ENCODE measurements at places on chromosomes 1 and 21.

GRCh38 chr1:175399795-175400194 is 207.2 kb upstream of the KIAA0040 start:
- no peak for DNase-seq

- no peak for DNase-seq
Observed at GRCh38 chr1:204630132-204630905, 55.2 kb downstream of the LRRN2 start.

DNA sequence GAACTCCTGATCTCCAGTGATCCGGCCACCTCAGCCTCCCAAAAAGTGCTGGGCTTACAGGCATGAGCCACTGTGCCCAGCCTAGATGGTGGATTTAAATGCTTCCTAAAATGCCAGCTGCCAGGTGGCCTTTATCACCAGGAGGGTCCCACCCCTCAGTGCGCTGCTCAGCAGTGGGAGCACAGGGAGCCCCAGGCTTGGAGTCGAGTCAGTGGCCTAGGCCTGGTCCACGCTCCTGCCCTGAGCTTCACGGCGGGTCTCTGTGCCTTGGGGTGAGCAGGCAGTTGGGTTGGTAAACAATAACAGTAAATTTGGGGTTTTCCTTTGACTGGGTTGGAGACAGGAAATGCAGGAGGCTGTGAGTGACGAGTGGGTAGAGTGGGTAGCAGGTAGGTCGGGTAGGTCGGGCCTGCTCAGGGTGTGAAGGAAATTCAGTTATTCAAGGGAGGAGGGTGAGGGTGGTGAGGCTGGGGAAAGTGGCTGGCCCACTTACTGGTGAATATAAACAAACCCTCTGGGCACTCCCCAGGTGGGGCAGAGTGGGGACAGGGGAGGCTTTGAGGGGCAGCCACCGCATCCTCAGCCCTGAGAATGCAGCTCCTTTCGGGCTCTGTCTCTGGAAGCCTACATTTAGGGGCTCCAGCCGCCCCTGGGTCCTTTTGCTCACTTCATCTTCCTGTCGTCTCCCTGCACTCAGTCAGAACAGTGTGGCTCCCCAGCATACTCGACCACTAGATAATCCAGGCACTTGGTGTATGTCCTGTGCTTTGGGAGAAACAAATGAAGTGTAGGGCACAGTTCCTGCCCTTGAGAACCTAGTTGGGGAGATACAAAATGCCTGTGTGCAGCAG is 33.5 kb upstream of the IL19 start:
- no peak for DNase-seq

DNA sequence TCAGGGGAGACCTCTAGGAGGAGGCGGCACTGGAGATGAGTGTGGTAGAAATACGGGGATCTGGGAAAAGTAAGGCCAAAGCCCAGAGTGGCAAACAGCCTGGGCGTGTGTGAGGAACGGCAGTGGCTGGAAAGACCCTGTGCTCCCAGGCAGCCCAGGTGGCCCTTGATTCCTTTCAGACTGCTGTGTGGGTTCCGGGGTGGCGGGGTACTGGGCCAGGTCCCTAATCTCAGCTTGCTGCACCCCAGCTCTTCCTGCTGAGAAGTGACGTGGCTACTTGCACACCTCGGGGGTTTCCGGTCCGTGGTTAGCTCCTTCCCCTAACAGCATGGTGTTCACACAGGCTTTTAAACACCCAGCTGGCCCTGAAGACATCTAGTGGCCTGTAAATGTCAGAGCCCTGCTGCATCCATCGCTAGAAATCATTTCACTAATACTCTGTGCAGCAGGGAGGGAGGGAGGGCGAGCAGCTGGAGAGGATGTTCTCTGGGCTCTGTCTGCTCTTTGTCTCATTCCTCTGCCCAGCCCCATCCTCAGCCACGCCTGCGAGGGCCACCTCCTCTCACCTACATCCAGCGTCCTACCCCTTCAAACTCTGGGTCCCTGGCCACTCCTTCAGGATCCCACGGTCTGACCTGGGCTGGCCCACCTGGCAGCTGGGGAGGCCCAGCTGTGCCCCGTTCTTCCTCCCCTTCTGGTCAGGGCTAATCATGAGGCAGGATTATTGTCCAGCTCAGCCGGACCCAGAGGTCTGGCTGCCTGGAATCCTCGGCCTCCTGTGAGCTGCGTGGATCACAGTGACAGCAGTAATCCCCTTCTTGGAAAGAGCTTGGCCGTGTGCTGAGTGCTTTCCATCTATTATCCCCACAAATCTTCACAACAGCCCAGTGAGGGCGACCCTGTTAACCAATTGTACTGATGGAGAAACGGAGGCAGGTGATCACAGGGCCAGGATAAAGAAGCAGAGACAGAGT is 7.2 kb downstream of the ZDHHC18 start:
- DNase-seq: no peak

DNA sequence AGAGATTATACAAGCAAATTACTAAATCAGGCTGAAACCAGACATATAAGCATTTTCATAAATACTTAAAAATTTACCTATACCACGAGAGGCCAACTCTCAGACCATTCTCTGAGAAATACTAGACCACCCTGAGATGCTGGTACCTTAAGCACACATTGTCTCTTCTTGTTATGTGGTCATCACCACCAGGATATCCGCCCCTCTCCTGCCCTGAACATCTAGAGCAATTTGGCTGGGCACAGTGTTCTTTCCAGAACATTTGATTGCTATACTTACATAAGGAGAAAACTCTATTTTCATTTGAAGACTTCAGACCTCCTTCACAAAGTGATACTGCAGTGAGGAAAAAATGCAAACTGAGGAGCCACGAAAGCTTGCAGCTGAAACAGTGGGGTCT is 36.2 kb upstream of the DUSP10 start:
- DNase-seq: no peak

GRCh38 chr1:3738943-3739342 is 13.3 kb upstream of the CCDC27 start:
- DNase-seq: no peak

DNA sequence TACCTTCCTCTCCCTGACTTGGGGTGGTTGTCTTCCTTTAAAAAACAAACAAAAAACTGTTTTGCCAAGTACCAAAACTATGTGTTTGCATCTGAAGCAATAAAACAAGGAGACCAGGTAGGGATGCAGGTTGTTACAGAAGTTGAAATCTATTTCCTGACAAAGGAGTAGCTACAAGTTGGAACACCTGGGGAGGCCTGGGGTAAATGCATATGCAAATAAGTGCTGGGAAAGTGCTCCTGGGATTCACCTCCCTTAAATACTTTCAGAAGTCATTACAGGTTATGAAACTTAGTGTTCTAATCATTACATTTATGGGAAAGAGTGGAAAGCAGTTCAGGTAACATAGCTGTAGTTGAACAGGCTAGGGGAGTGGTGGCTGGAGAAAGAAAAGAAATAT is 1.9 kb upstream of the TSNAX start:
- no peak for DNase-seq

DNA sequence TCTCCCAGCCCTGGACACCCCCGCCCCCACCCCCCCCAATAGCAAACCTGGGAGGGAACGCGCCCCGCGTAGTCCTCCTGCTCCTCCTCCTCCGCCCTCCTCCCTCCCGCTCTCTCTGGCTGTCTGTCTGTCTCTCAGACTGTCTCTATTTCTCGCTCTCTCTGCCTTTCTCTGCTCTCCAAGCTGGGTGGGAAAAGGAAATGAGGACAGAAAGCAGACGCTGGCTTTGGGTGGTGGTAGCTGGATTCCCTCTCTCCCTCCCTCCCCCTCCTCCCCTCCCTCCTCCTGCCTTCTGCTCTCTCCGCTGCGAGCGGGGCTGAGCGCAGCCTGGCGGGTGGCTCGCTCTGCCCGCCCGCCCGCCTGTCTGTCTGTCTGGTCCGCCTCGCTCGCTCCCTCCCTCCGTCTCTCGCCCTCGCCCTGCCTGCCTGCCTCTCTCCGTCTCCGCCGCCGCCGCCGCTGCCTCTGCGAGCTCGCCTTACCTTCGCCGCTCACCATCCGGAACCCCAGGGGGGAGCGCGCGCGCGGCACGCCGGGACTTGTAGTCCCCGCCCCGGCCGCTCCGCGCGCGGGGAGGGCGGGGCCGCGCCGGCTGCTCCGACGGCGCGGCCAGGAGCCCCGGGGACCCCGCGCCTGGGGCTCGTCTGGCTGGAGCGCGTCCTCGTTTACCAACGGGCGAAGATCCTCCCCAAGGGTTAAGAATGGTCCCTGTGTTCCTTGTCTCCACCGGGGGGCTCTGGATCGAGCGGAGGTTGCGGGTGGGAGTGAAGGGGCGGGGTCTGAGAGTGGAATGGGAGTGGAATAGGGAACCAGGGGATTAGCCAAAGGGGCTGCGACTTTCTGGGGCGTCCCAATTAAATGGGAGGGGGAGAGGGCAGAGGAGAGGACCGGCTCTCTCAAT is at the start of gene AHDC1:
TSS of gene AHDC1 (minus strand) at position 464 of the 898 bp plus-strand sequence. CDS start 52,029 bp downstream, outside the sequence.
- peak; percentile 79 for DNase-seq

DNA sequence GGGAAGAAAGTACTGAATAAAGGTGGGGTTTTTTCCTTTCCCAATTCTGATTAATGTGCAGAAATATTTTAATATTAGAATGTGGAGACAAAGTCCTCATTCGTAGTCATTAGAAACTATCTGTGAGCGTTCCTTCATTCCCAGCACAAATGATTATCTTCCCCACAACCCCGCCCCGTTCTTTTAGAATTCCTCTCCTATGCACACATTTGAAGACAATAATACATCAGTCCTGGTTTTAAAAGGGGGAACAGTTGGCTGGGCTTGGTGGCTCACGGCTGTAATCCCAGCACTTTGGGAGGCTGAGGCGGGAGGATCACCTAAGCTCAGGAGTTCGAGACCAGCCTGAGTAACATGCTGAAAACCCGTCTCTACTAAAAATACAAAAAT is 876 bp downstream of the ALDH9A1 start:
- DNase-seq: no peak

DNA sequence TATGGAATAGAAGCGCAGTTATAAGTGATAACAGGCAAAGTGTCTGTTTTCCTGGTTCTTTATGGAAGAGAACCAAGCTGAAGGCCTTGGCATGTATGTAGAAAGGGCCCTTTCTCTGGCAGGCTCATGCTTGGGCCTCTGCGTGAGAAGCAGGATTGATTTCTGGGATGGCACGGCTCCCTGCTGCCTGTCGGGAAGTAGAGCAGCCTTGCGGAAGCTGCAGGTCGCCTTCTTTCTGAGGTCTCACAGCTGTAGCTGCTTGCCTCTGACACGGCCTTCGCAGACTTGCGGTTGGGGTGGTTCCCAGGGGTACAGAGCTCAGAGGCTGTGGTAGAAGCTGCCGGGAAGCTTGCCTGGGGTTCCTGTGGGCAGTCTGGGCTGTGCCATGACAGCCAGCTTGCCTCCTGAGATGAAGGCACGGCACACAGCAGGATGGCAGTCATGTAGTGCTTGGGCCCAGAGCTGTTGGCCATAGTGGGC is 39.4 kb downstream of the TRAPPC10 start:
- DNase-seq: no peak

DNA sequence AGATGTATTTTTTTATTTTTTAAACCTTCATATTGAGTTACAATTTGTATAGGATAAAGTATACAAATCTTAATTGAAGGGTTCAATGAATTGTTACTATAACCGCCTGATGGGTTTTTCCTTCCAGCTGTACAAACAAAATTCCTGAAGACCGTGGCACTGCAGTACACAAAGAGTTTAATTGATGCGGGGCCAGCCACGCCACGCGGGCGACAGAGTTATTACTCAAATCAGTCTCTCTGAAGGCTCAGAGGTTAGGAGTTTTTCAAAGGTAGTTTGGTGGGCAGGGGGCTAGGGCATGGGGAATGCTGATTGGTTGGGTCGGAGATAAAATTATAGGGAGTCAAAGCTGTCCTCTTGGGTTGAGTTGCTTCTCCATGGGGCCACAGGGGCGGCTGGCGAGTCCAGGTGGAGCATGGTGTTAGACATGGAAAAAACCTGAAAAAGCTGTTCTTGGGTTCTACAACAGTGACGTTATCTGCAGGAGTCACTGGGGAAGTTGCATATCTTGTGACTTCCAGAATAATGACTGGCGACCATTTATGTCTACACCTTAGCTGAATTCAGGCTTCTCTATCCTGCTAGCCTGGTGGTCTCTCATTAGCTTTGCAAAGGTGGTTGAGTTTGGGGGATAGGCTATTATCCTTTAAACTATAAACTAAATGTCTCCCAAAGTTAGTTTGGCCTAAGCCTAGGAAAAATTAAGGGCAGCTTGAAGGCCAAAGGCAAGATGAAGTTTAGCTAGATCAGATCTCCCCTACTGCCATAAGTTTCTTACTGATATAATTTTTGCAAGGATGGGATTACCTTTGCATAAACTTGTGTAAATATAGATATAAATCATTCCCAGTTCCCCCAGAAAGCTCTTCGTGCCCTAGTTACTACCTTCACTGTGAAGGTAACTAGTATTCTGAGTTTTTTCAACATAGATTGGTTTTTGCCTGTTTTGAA is 13.0 kb upstream of the TMEM9 start:
- DNase-seq: no peak

DNA sequence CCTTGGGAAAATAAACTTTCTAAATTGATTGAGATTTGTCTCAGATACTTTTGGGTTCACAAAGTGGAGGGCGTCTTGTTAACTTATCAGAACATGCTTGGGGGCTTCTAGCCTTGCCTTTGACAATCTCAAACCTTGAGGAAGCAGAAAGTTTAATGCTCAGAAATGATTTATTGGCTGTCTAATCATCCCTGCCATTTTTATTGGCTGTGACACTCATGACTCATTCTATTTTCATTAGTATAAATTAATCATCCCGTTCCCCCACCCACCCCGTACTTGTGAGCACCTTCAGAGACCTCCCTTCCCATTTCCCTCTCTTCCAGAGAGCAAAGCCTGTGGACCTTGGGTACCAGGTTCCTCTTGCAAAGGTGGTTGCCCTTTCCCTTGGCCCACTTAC is 87.1 kb downstream of the FGGY start:
- DNase-seq: no peak

DNA sequence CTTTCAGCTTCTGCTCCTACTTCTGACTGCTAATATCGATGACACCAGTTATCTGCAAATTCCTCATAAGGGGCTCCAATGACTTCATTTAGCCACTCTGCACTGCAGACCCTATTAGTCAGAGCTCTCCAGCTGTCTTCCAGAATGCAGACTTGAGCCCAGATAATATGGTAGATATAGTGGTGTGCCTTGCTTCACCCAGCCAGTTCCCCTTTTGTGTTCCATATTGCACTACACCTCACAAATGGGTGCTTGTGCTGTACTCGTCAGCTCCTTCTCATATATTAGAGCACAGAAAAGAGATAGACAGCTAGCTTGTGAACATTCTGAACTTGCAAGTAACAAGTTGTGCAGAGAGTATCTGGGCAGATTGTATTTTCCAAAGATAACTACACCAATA is 23.7 kb upstream of the COG2 start:
- no peak for DNase-seq

DNA sequence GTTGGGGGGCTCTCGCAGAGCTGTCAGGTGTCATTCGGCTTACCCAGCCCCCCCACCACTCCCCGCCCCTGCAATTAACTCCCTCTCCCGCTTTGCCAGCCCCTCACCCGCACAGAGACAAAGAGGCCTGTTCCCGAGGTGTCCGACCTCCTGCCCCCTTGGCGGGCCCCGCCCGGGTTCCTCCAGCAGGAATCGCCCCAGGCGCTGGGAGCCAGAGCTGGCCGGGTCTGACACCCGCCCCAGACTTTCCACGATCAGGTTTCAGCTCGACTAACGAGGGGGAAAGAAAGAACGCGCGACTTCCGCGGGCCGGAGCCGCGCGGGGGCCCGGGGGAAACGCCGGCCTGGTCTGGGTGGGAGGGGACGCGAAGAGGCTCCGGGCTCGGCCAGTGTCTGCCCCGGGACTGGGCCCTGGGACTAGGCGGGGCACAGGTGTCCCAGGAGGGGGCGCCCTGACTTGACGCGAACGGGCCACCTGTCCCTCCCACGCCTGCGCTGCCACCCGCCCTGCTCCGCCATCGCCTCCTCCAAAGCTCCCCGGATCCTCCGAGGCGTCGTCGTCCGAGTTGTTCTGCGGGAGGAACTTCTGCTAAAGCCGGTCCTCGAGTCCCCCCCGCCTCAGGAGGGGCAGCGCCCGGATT is 36.4 kb upstream of the HHAT start:
- DNase-seq: peak; percentile 66

GRCh38 chr1:42295816-42296215 is 39.2 kb downstream of the FOXJ3 start:
- DNase-seq: no peak

Measured in NCI-H1930 (cell line).